ENCODE measurements at places on chromosomes 1 and 21.

- DNase-seq, result no peak
Measured at GRCh38 chr1:61727544-61727943, 2.6 kb upstream of the TM2D1 start.

GRCh38 chr1:55334797-55335196 is 119.6 kb upstream of the USP24 start:
- DNase-seq, result no peak

DNA sequence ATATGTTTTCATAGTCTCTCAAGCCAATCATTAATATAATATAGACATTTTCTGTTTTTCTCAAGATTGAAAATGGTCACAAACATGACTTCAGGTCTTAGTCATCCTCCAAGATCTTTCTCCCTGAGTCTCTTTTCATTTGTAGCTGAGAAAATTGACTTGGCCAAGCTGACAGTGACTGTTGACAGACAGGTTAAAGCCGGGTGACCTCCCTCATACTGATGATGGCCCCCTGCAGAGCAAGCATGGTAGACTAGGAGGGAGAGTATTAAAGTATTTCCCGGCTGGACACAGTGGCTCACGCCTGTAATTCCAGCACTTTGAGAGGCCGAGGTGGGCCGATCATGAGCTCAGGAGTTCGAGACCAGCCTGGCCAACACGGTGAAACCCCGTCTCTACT is 6.8 kb upstream of the KIAA1614 start:
- no peak for DNase-seq

GRCh38 chr1:62271948-62272728 is 47.1 kb downstream of the KANK4 start:
- DNase-seq, result no peak

- DNase-seq, result peak; percentile 4
Measured at GRCh38 chr1:182917378-182917777, 35.6 kb downstream of the SHCBP1L start.

GRCh38 chr1:218845589-218845988 is 328.1 kb upstream of the LYPLAL1 start:
- no peak for DNase-seq

- no peak for DNase-seq
Measured at GRCh38 chr1:94408104-94408830, 9.9 kb upstream of the ABCD3 start.

GRCh38 chr1:157000686-157001085 is 44.9 kb downstream of the ARHGEF11 start:
- peak; percentile 7 for DNase-seq

DNA sequence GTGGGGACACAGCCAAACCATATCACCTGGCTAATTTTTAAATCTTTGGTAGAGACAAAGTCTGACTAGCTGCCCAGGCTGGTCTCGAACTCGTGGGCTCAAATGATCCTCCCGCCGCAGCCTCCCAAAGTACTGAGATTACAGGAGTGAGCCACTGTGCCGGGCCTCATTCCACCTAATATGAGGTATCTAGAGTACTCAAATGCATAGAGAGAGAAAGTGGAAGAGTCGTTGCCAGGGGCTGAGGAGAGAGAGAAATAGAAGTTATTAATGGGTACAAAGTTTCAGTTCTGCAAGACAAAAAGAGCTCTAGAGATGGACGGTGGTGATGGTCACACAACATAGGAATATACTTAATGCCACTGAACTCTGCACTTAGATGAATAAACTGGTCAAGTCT is 119.6 kb downstream of the TOMM20 start:
- no peak for DNase-seq

DNA sequence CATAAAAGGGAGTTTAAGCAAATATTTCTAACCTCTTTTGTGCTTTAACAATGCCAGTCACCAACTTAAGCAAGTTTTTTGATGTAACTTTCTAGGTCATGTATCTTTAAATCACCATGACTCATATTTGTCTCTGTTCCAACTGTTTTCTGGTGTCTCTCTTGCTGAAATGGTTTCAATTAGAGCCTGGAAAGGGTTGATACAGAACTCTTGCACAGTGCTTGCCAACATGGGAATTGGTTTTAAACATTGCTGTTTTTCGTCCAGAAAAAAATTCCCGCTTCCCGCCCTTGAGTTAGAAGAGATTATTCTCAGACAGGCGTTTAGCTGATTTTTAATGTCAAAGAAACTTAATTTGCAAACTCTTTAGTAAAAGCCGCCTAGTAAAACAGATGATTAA is 46.4 kb upstream of the SLC22A15 start:
- peak; percentile 58 for DNase-seq

- DNase-seq, result peak; percentile 8
Measured at GRCh38 chr21:45562402-45562801, 20.2 kb upstream of the SLC19A1 start.

DNA sequence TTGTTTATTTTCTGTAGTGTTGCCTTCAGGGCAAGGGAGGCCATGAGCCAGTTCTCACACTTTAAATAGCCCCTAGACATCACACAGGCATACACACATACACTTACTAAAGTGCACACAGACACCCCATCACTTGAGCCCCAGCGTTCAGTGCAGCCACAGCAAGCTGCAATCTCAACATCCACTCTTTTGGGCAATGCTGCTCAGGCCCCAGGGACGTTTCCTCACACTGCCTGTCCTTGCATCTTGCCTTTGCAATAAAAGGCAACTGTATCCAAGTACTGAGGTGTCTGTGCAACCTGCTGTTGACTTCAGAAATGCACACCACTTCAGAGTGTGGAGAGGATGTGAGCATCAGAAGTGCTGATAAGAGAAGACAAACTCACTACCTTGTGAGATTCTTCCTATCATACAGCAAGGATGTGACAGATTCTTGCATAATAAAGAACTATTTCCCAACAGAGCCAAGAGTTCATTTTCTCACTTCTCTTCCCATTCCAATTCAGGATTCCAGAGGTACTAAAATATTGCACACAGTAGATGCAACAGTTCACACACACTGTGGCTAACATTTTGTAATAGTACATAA is 36.2 kb downstream of the IRF2BP2 start:
- peak; percentile 87 for DNase-seq

DNA sequence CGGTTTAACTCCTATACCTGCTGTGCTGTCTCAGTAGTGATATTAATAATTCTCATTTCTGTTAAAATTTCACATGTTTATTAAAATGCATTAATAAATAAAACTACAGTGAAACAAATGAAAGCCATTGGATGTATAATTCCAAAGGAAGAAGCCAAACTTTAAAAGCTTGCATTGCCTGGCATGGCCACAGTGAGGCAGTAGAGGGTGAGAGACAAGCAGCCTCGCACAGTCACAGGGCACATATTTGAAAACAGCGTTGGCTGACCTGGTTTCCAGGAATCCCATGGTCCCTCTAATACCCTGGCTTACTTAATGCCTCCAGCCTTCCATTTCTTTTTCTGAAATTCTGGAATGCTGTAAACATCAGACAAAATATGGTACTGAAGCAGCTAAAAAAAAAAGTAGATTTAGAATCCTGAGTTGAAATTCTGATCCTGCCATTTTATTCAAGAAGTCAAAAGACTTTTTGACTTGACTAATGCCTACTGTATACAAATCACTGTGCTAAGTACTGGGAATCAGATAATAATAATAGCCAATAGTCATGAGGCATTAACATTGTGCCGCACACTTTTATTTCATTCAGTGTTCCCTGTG is 6.7 kb upstream of the RNASEL start:
- DNase-seq, result peak; percentile 87

GRCh38 chr1:55927702-55928290 is 651.6 kb downstream of the PLPP3 start:
- peak; percentile 62 for DNase-seq

GRCh38 chr1:160777486-160778089 is 18.4 kb upstream of the LY9 start:
- DNase-seq, result peak; percentile 33

DNA sequence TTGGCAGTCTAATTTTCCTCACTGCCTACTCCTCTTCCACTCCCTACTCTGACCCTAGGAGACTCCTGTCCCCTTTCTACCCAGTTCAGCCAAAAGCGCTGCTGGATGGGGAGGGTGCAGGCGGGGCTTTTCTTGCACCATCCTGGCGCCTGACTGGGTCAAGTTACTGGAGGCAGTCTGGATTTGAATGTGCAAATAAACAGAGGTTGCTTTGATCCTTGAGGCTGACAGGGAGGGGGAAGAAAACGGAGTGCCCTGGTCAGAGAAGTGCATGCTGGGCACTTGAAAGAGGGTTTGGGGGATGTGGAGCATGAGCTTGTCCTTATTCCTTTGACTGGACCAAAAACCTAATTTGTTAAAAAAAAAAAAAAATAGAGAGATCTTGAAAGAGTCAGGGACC is 76.8 kb upstream of the SOX13 start:
- DNase-seq, result peak; percentile 7

DNA sequence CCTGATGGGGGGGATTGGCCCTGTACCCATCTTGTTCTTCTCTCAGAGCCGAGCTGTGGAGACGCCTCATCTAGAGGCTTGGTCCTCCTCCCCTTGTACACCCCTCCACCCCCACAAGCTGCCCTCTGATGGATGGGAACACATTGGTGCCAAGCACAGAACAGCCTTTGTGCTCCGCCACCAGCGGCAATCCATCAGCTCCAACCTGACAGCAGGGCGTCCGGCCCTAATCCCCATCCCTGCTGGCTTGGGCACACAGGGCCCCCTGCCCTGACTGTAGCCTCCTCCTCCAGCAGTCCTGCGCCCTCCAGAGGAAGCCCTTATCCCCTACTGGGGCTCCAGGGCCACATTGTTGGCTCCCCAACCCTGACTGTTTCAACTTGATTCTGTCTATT is 3.8 kb upstream of the MYOG start:
- DNase-seq, result no peak

GRCh38 chr1:27966402-27967105 is 6.8 kb downstream of the XKR8 start:
- no peak for DNase-seq

DNA sequence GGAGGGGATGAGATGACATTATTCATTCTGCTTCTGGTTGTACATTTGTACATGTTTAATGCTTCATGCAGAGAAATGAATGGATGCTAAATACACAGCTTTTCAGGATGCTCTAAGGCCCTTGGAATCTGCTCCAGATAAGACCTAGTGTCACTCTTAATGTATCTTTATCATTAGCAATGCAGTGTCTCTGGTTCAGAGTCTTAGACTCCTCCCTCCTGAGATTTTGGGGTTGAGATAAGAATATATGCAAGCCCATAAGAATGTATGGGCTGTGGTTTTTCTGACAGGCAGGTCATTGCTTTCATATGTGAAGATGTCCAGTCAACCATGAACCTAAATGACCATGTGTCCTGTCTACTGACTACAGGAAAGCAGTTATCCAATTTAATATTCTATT is 415.5 kb downstream of the RPS6KC1 start:
- DNase-seq, result no peak

DNA sequence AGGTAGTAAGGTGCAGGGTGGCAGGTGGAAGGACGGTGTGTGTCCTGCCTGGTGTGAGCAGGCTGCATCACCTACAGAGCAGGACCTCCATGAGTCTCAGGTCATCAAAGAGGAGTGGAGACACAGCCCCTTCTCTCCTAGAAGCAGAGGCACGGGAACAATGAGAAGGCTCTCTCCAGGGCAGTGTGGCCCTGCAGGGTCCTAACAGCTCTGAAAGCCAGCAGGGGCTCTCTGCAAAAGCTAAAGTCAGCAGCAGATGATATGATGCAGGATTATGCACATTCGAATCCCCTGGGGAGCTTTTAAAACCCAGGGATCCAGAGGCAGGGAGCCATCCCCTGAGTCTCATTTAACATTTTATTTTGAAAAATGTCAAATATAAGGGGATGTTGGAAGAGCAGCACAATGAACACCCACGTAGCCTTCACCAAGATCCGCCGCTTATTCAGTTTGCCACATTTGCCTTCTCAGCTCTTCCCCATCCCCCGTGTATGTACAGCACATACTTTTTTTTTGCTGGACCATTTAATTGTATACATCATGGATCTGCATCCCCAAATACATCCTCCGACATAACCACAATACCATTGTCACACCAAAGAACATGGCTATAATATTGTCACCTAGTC is 88.1 kb downstream of the CNIH3 start:
- no peak for DNase-seq

GRCh38 chr1:6445062-6445763 is 20.6 kb downstream of the ESPN start:
- no peak for DNase-seq

GRCh38 chr1:226388131-226388530 is 19.8 kb downstream of the PARP1 start:
- no peak for DNase-seq

DNA sequence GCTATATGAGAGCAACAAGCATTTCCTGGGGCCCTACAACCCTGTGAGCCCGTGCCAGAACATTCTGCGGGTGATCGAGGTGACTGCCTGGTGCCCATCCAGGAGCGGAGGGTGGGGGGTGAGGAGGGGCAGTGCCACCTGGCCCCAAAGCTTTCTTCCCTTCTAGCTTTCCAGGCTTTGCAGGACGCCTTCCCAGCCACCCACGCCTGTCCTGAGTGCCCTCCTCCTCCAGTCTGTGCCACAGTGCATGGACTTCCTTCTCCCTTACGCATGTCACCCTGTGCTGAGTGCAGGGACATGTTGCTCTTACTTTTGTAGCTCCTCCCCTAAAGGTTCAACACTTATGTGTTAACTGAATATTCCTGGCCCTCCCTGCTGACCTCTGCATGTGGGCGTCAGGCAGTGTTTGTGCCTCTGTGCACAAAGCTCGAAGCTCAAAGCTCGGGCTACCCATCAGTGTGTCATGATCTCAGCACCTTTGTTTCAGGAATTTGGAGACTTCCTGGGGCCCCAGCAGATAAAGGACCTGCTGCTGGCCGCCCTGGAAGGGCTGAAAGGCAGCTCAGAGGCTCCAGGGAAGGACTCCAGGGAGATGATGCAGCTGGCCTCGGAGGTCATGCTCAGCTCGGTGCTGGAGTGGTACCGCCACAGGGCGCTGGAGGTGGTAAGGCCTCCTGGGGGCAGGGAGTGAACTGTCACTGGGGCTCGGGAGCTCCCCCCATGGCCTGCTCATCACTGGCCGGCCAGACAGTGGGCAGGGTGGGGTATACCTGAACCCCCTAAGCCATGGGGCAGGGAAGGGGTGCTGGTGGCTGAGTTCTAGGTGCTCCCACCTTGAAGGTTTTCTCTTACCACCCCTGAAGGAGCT is 36.7 kb upstream of the TTC4 start:
- no peak for DNase-seq

- DNase-seq, result no peak
Measured at GRCh38 chr1:54260810-54261209, 60.8 kb downstream of the MRPL37 start.

- no peak for DNase-seq
Measured at GRCh38 chr1:53286955-53287354, 40.9 kb downstream of the LRP8 start.

DNA sequence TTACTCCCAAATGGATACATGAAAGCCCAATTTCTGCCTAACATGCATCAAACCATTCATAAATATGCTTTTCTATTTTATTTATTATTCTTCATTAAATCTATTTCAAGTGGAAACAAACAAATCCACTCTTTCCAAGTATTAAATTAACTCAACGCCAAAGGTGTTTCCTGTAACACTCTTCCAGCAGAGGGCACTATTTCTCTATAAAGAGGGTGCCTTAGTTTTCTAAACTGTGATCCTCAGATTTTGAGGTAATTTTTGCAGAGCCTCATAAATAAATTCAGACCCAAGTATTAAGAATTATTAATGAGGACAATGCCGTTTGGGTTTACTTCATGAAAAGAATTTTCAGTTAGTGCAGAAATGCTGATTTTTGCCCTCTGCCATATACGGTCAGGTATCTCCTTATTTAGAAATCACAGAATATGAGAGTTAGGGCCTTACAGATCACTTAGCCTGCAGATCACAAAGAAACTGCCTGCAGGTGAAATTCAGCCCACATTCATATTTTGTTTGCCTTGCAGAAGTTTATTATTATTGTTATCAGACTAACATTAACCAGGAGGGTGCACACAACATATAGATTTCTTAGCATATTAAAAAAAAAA is 40.1 kb upstream of the MYSM1 start:
- DNase-seq, result peak; percentile 56

Measured in amniotic epithelial cell (primary cell).